ENCODE measurements at places on chromosomes 7 and 10. TPM values are rescaled to one million over a fixed set of nuclear protein-coding genes. Genes with fewer than 3 reads are reported as not detected.

- no peak for DNase-seq
Measured at GRCh38 chr10:63700631-63701156, 179.5 kb downstream of the REEP3 start.

DNA sequence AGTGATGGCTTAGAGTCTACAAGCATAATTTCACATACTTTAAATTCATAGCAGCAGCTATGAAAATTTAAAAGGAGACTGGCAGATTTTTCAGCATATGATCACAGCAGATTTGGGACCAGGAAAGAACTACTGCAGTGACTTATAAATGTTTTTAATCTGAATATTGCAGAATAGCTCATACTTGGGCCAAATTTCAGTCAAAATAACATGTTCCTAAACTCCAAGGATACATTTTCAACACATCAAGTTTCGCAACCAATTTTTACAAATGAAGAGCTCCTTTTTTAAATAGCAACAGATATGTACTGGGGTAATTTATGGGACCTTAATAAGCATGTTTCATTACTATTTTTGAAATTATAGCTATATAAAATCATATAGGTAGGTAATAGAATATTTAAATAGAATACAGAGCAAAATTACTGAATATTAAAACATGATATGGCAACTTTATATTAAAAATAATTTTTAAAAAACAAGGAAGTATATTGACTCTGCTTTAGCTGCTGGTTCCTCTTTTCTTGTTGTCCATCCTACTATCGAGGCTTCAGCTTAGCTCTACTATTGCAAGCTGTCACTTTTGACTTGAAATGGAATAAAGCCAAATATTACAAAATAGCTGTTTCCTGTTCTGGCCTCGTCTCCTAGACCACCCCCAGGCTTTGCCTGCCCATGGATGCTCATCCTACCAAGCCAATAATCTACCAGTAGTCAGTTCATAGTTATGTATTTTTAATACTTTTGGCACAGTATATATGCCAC is 123.1 kb downstream of the NRBF2 start:
- no peak for DNase-seq

DNA sequence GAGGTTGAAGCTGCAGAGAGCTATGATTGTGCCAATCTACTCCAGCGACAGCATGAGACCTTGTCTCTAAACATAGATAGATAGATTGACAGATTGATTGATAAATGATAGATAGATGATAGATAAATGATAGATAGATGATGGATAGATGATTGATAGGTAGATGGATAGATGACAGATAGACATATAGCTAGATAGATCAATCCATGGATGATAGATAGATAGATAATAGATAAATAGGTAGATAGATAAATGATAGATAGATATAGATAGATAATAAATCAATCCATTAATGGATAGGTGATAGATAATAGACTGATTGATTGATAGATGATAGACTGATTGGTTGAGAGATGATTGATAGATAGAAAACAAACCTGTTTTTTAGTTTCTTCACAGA is 349.6 kb downstream of the PAXIP1 start:
- DNase-seq, result no peak

GRCh38 chr7:26428571-26428970 is 136.9 kb downstream of the SNX10 start:
- no peak for DNase-seq

GRCh38 chr10:73003822-73004221 is 49.2 kb upstream of the PLA2G12B start:
- DNase-seq, result no peak

GRCh38 chr7:117951285-117951684 is 78.0 kb upstream of the CTTNBP2 start:
- no peak for DNase-seq

GRCh38 chr7:92877367-92877766 is 41.0 kb upstream of the CDK6 start:
- no peak for DNase-seq

DNA sequence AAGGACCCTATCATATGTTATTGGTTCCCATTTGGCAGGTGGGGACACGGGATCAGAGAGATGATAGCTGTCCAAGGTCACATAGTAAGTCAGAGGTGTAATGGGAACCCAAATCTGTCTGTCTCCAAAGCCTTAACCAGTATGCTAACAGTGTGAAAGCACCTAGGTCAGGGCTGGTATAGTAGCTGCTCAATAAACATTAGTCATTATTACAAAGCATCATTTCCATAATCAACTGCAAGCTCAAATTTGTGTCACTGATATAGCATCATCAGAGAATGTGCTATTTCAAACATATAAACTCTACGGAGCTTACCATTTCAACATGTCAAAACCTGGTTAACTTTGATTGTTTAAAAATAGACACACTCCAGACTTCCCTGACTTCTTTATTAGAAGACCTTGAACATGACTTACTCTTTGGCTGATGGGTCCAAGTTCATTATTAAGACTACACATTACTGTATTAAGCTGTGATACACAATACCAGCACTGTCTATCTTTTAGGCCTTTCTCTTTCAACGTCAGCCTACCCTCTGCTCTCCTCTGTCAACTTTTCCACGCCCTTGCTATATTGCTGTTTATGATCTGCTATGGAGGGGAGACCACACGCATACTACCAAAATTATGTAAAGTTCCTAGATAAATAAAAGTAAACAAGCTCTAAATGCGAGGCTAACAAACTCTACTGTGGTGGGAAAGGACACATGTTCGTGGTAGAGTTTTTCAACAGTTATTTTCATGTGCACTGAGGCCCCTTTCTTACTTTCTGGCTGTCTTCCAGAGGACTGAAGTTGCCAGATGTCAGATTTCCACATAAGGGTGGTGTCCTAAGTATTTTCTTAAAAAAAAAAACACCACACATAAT is 33.6 kb downstream of the DNMBP start:
- peak; percentile 79 for DNase-seq

- DNase-seq, result no peak
Measured at GRCh38 chr7:141190495-141190894, 116.6 kb downstream of the TMEM178B start.

- DNase-seq, result no peak
Measured at GRCh38 chr7:27515933-27516332, 146.8 kb downstream of the HIBADH start.

DNA sequence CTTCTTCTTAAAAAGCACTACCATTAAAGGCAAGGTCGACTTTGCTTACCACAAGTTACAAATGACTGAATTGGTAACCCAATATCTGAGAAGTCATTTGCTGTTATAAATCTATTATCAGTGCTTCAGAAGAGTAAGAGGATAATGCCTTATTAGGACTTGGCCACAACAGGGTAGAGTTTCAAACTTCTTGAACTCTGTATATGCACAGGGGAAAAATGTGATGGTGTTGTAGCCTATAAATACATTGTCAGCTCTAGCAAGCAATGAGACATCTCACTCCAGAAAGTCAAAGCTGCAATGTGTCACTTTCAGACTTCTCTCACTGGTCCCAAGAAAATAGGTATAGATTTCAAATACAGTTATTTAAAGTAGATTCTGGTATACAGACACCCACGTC is 9.3 kb downstream of the TFEC start:
- DNase-seq, result no peak

DNA sequence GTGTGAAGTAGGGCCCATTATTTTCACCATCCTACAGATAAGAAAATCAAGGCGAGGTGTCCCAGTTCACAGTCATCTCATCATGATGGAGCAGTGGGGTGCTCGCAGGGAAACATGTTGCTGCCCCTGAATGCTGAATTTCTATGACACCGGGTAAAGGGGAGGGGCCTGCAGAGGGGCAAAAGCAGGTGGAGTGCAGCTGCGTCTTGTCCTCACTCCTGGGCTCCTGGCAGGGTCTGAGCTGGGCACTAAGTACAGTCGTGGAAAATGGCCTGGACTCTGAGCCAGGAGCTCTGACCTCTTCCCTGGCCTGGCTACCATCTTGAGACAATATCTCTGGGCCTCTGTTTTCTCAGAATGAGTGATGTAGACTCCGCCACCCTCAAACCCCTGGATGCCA is 253.1 kb upstream of the PITRM1 start:
- DNase-seq, result no peak

DNA sequence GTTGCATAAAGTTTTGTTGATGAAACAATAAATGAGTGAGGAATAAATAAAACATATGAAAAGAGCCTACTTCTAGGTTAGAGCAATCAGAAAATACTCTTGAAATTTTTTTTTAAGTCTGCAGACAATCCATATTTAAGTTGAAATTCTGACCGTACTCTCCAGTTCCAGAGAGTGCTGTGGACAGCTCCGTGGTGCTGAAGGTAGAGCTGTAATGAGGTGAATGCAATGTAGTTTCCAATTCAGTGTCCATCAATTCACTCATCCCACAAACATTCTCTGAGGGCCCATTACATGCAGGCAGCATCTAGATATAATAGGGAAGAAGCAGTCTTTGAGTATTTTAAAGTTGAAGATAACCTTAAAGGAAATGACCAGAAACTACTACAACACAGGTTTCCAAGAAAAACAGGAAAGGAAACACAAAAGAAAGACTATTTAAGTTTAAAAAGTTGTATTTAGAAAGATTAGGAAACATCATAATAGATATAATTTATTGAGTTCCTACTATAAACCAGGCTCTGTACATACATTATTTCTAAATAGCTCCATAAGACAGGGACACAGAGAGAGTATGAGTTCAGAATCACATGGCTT is 44.0 kb upstream of the CRTAC1 start:
- peak; percentile 20 for DNase-seq

- DNase-seq, result no peak
Measured at GRCh38 chr7:121303422-121304101, 25.2 kb upstream of the WNT16 start.

- DNase-seq, result no peak
Measured at GRCh38 chr7:139741789-139742344, 35.9 kb downstream of the HIPK2 start.

The DNAJB12 gene
- 22.3 TPM for total RNA-seq

The OPALIN gene
- not detected for total RNA-seq

The USP6NL gene
- total RNA-seq, result 15.2 TPM

The CAV1 gene
- 23.7 TPM for total RNA-seq

The H2BK1 gene
- not detected for total RNA-seq

The TAF6 gene
- total RNA-seq, result 47.8 TPM

The GBX1 gene
- 0.95 TPM for total RNA-seq

The NHLRC2 gene
- total RNA-seq, result 22.1 TPM

The STRA8 gene
- total RNA-seq, result not detected

The ASIC3 gene
- 1.3 TPM for total RNA-seq

The ANKRD7 gene
- 0.93 TPM for total RNA-seq

The PDE1C gene
- total RNA-seq, result 0.02 TPM
